ENCODE measurements at places on chromosomes 16 and 17. TPM values are rescaled to one million over a fixed set of nuclear protein-coding genes. Genes with fewer than 3 reads are reported as not detected.

- DNase-seq, result no peak
Observed at GRCh38 chr16:56262551-56263245, 71.4 kb downstream of the GNAO1 start.

TPSG1 gene
- not detected for total RNA-seq

DNA sequence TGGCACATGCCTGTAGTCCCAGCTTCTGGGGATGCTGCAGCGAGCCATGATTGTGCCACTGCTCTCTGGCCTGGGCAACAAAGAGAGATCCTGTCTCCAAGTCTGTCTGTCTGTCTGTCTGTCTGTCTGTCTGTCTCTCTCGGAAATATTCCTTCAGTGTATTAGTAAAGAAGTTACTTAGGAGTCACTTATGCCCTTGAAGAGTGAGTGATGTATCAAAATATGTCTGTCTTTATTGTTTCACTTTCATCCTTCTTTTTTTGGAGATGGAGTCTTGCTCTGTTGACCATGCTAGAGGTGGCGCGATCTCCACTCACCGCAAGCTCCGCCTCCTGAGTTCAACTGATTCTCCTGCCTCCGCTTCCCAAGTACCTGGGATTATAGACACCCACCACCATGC is 410.5 kb downstream of the WWOX start:
- DNase-seq, result no peak

DNA sequence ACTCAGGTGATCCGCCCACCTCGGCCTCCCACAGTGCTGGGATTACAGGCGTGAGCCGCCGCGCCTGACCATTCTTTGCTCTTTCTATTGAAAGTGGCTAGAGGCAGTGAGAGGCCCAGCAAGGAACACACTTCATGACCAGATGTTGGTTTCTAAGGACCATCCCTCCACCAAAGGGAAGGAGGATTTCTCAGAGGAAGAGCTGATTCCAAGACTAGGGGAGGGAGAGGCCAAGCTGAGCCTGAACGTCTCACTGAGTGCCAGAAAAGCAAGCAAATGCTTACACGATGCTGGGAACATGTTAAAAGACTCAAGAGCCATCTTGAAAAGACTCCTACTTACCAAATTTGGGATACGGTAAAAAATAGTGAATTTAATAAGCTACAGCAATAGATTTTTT is 79.2 kb downstream of the MRM3 start:
- DNase-seq, result no peak

RFWD3 gene
- total RNA-seq, result 12.9 TPM

DNA sequence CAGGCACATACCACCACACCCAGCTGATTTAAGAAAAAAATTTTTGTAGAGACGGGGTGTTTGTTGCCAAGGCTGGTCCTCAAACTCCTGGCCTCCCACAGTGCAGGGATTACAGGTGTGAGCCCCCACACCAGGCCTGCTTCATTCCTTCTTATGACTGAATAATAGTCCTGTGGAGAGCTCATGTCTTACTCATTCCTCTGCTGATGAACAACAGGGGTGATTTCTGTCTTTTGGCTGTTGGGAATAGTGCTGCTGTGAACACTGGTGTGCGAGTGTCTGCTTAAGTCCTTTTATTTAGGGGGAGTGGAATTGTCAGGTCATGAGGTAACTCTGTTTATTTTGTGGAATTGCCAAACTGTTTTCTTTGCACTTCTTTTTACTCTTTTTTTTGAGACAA is 2.7 kb upstream of the CTRB1 start:
- peak; percentile 50 for DNase-seq

DNA sequence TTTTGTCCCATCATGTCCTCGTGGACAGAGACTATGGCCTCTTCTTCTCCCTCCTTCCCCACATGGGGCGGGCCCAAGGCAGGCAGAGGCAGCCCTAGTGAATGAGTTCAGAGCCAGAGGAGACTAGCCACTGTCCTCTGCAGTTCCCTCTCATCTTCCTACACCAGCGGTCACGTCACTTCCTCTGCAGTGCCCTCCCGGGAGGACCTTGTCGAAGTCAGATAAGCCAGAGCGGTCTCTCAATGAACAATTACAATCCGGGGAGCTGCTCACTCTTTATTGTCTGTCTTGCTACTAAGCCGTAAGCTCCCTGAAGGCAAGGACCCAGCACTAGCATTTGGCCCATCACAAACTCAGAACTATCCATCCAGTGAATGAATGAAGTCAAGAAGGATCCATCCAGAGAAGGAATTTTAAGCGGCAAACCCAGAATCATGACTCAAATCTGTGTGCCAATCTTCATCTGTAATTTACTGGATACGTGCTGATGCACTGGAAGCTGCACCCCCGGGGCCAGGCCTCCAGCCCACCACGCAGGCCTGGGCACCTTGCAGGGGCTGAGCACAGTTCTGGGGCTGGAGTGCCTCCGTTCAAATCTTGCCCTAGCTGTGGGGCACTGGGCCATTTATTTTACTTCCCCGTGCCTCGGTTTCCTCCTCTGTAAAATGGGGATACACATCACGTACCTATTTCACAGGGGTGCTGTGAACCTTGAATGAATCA is 18.1 kb downstream of the ZNF423 start:
- DNase-seq, result no peak

DNA sequence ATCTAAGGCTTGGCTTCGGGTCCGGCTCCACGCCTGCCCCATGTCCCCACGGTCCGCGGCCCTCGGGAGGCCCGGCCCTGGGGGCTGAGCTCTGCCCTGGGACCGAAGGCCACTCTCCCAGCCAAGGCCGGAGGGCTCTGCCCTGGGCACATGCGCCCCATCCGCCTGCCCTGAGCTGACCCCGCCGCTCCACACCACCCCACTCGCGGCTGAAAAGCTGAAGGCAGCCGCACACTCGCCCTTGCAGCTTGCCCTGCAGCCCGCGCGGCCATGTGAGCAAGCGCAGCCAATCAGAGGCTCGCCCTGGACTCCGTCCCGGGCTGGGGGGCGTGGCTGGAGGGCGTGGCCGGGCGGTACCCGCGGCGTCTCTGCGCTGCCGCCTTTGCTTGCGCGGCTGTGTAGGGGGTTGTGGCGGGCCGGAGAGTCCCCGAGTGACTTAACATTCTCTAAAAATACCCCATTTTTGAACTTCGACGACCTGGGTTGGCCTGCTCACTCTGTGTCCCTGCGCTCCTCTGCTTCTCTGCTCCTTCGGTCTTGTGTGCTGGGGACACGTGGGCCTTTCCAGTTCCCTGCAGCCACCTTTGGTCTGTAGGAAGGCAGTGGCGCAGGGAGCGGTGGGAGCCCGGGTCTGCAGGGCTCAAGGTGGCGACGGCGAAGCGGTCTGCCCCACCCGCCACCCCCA is 8.8 kb upstream of the MAP2K3 start:
- peak; percentile 75 for DNase-seq

All from fibroblast of lung (primary cell).